K562 (cell line): ENCODE measurements at places on chromosomes 1 and 21. TPM values are rescaled to one million over a fixed set of nuclear protein-coding genes. Genes with fewer than 3 reads are reported as not detected.

The ADGRL4 gene
- 0.11 TPM in 1 of 2 replicates, not detected in the other for total RNA-seq

GRCh38 chr21:45258466-45258865 lies 29.2 kb downstream of the POFUT2 start:
- no peak for DNase-seq
- no peak overlapping the region for H3K27ac ChIP-seq
- H3K27me3 ChIP-seq: peaks cover 42% of the 10 kb centered on the region
- H3K36me3 ChIP-seq: peaks cover 2% of the 10 kb centered on the region; the same call in 1 of the 3 replicates

GRCh38 chr21:30340714-30341573 lies 3.5 kb upstream of the KRTAP27-1 start:
- H3K4me1 ChIP-seq: no peaks in the 10 kb centered on the region
- no peaks in the 10 kb centered on the region for H3K27me3 ChIP-seq
- peak; percentile 45 for DNase-seq
- no peaks in the 10 kb centered on the region for H3K36me3 ChIP-seq

- H3K36me3 ChIP-seq: peaks cover 10% of the 10 kb centered on the region; the same call in 2 of the 3 replicates
- DNase-seq: peak; percentile 78
- H3K27ac ChIP-seq: no peak overlapping the region
- H3K4me3 ChIP-seq: no peak overlapping the region
- H3K4me1 ChIP-seq: no peaks in the 10 kb centered on the region
Measured at GRCh38 chr1:21232044-21232443, 55.3 kb upstream of the EIF4G3 start.

- H3K27ac ChIP-seq: no peak overlapping the region
- H3K36me3 ChIP-seq: no peaks in the 10 kb centered on the region
- no peak for DNase-seq
- no peaks in the 10 kb centered on the region for H3K4me1 ChIP-seq
- H3K4me3 ChIP-seq: no peak overlapping the region
Measured at GRCh38 chr1:72936942-72937341, 654.6 kb upstream of the NEGR1 start.

DNA sequence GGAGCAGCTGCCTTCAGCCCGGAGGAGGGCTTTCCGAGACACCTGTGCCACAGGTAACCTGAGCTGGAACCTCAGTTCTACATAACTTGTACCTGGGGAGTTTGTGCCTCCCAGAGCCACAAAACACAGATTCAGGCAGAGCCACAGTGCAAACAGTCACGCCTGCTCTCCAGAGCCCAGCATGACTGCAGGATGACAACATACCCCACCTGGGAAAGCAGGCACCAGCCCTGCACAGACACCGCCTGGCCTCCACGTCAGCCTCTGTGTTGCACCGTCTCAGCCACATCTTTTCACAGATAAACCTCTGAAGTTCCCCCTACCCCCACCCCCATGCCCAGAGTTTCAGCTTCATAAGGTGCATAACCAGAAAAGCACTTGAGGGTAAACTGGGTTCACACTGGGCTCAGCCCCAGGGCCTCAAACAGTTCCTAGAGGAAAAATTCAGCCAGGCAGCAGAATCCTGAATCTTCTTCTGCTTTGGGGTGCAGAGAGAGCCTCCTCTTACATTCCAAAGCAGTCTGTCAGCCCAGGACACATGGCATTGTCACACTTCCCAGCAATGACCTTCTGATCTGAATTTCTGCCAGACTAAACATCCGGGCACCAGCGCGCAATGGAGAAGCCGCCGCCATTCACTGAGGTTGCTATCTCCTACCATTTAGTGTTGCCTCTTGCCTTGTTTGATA lies 229.5 kb downstream of the TOMM20 start:
- H3K36me3 ChIP-seq: no peaks in the 10 kb centered on the region
- H3K27me3 ChIP-seq: no peaks in the 10 kb centered on the region; the same call in 2 of the 3 replicates
- DNase-seq: no peak

DNA sequence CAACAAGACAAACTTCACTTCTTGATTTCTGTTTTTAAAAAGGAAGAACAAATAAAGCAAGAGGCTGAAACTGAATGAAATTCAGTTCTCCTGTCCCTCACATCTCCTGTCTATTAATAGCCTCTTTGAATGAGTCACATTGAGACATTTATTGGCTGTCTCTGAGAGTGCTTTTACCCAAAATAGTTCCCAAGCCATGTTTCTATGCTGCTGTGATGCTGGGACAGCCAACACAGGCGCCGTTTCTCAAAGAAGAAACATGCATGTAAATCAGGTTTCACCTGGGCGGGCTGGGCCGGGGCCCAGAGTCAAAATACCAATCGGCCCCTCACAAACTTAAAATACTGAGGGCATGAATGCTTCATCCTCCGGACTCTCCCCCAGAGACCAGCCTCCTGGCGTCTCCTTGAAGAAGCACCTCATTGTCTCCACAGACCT lies 105.2 kb downstream of the EDEM3 start:
- H3K4me3 ChIP-seq: no peak overlapping the region
- DNase-seq: no peak
- H3K4me1 ChIP-seq: no peaks in the 10 kb centered on the region
- no peak overlapping the region for H3K27ac ChIP-seq
- H3K36me3 ChIP-seq: no peaks in the 10 kb centered on the region
- H3K27me3 ChIP-seq: peaks cover 4% of the 10 kb centered on the region; the same call in 2 of the 3 replicates

DNA sequence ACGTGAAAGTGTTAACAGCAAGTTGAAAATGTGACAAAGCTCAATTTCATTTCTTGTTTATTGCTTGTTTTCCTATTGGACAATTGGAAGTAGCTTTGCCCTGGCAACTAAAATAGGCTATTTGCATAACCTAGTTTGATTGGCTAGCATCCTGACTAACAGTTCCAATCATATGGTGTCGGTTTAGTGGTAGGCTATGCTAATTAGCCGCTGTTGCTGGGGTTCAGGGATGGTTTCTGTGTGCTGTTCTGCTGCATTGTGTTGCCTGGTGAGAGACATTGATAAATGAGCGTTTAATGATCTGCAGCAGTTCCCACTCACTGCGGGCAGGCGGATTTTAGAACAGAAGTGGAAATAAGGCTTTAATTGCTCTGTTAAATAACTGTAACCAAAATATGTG lies 68.5 kb downstream of the DYRK1A start:
- H3K27ac ChIP-seq: peak overlapping the region; percentile 24; the same call in 1 of the 3 replicates
- no peak overlapping the region for H3K4me3 ChIP-seq
- peak; percentile 94 for DNase-seq
- H3K4me1 ChIP-seq: peaks cover 15% of the 10 kb centered on the region; the same call in 2 of the 3 replicates
- H3K27me3 ChIP-seq: no peaks in the 10 kb centered on the region
